ENCODE measurements at places on chromosomes 5 and 9.

GRCh38 chr9:37053684-37054362 is 19.8 kb upstream of the PAX5 start:
- no peak for DNase-seq

- no peak for DNase-seq
Measured at GRCh38 chr9:108104991-108105390, 615.4 kb upstream of the KLF4 start.

DNA sequence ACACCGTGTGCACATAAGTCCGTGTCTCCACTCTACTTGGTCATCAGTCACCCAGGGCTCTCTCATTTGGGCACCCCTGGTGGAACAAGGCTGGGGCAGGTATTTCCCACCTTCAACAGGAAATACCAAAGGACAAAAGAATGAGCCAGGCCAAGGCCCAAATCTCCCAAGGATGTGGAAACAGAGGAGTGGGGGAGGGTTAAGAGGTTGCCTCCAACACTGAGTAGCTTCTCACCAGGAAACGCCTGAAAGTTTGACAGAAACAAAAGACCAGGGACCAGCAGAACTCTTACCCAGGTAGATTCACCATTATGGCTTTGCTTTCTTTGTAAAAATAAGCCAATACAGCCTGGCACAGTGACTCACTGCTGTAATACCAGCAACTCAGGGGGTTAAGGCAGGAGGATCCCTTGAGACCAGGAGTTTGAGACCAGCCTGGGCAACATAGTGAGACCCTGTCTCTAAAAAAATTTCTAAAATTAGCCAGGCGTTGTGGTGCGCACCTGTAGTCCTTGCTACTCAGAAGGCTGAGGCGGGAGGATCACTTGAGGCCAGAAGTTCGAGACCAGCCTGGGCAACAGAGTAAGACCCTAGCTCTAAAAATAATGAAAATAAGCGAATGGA is 12.7 kb downstream of the SLC1A3 start:
- no peak for DNase-seq

GRCh38 chr9:76610011-76610352 is 151.0 kb downstream of the GCNT1 start:
- DNase-seq: no peak

DNA sequence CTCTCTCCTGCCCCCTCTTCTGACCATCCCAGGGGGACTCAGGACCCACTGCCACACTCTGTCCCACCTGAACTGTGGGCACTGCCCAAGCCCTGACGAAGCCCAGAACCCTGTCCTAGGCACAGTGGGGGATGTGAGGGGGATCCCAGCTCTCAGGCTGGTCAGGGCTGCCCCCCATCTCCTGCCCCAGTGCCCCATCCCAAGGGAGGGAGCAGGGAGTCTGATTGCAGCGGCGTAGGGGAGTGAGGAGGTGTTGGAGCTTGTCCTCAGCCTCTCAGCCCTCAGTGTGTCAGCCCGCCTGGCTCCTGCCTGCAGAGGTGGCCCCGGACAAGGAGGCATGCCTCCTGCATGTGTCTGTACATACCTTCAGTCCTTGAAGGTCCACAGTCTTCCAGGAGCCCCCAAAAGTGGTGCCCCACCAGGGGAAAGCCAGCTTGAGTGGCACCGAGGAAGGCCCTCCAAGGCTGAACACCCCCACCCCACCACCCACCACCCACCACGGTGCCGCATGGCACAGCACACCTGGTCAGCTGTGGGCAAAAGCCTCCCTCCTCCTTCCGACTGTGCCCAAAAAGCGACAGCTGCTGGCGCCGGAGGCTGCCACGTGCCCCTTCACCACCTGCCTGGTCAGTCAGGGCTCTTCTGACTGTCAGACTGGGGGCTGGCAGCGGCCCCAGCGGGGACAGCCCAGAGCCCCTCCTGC is 930 bp downstream of the SARDH start:
- no peak for DNase-seq

DNA sequence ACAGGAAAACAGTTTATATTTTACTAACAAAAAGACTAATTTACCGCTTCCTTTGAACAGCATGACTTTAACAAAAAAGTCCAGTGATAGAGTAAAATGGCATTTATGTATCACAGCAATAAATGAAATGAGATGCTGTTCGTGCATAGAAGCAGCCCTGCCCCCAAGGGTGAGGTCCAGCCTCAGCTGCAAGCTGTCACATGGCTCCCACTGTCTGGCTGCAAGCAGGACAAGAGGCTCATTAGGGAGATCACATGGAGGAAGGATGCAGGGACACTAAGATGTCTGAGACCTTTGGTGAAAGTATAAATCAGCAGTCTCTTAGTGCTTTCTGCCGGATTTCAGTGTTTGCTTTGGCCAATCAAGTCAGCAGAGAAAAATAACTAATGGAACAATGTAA is 23.0 kb downstream of the GDNF start:
- DNase-seq: no peak

DNA sequence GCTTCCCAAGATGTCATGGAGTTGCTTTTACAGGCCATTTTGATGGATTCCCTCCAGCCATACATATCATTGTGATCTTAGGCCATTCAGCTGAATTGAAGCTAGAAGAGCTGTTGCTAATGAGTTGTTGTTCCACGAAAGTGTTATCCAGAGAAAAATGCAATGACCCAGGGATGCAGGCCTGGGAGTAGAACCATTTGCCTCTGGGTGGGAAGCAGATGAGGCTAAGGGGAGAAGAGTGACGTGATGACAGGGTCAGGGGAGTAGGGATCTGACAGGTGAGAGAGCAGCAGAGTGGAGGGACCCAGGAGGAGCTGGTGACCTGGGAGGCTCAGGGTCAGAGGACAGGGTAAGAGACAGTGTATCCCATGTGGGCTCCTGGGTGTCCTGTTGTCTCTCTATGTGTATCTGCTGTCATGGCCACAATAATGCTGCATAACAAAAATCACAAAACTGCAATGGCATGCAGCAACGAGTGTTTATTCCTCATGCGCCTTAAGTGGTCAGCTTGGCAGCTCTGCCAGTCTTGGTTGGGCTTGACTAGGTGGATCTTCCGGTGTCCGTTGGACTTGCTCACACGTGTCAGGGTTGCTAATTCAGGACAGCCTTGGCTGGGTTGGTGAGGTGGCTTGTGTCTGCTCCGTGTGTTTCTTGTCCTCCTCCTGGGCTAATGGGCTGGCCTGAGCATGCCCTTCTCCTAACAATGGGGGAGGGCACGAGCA is 90.6 kb downstream of the LIFR start:
- no peak for DNase-seq

GRCh38 chr5:129445379-129445778 is 14.7 kb upstream of the ADAMTS19 start:
- DNase-seq: no peak

GRCh38 chr9:134870746-134871662 is 9.6 kb upstream of the FCN2 start:
- DNase-seq: no peak

GRCh38 chr5:108271127-108271526 is 110.8 kb downstream of the FBXL17 start:
- no peak for DNase-seq

DNA sequence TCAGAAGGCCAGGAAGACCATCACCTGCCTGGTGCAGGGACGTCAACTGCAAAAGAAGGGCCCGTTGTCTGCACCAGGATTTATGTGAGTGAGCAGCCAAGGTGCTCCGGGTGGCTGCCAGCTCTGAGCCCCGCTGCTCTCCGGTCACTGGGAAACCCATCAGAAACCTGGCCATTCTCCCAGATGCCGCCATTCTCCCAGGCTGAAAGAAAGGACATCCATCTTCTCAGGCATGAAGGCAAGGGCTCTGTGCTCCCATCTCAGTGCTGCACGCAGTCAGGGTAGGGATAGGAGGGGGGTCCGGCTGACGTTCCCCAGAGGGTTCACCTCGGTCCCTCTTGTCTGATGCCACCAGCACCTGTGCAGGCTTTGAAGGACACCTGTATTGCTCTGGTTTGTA is 158.4 kb downstream of the ERCC6L2 start:
- DNase-seq: no peak

Data from activated CD4-positive, alpha-beta T cell treated with anti-CD3 and anti-CD28 coated beads, Interleukin-10, Interleukin-2, amounts not matched to agents 100 ng/mL and 50 ng/mL, durations not matched to agents 16 hours and 8 hours (primary cell).